ENCODE measurements at places on chromosomes 2 and 18. TPM values are rescaled to one million over a fixed set of nuclear protein-coding genes. Genes with fewer than 3 reads are reported as not detected.

SP140L gene
- 15.4 TPM for total RNA-seq

STEAP3 gene
- total RNA-seq: 20.6 TPM

ALPG gene
- not detected for total RNA-seq

CASP8 gene
- total RNA-seq: 6.2 TPM

KATNAL2 gene
- 0.98 TPM for total RNA-seq

VAMP8 gene
- 27.4 TPM for total RNA-seq

LCLAT1 gene
- 27.4 TPM for total RNA-seq

RNF144A gene
- total RNA-seq: 31.6 TPM

PTPN4 gene
- 33.9 TPM for total RNA-seq

BUB1 gene
- total RNA-seq: 45.4 TPM

RGPD8 gene
- total RNA-seq: 12.8 TPM

ATP6V1C2 gene
- total RNA-seq: under 0.01 TPM

ZAP70 gene
- total RNA-seq: not detected

VWA3B gene
- total RNA-seq: not detected

HTR2B gene
- total RNA-seq: 1.3 TPM

STAT4 gene
- total RNA-seq: 1.4 TPM

ZRANB3 gene
- total RNA-seq: 8.0 TPM

SPATA3 gene
- not detected for total RNA-seq

CXCR4 gene
- total RNA-seq: 311 TPM

SIGLEC15 gene
- total RNA-seq: 0.19 TPM

OSBPL6 gene
- total RNA-seq: 6.7 TPM

GAD1 gene
- not detected for total RNA-seq

EFHD1 gene
- total RNA-seq: under 0.01 TPM

RAB10 gene
- total RNA-seq: 112 TPM

ZSWIM2 gene
- total RNA-seq: 0.10 TPM

HOXD11 gene
- total RNA-seq: not detected

NAT8 gene
- not detected for total RNA-seq

GALR1 gene
- total RNA-seq: not detected

CDK5R2 gene
- total RNA-seq: not detected

CDKL4 gene
- 0.98 TPM for total RNA-seq

ANO7 gene
- total RNA-seq: 1.6 TPM

DNER gene
- total RNA-seq: 0.67 TPM

TXNDC2 gene
- 0.10 TPM for total RNA-seq

KCNJ13 gene
- not detected for total RNA-seq

MZT2B gene
- total RNA-seq: 92.4 TPM

TMEM169 gene
- total RNA-seq: 0.48 TPM

TMEFF2 gene
- total RNA-seq: not detected
